Activated naive CD8-positive, alpha-beta T cell treated with anti-CD3 and anti-CD28 coated beads, Interleukin-2, amount 50 U/mL, for 24 hours (primary cell): ENCODE measurements at places on chromosomes 2 and 18.
A peak's percentile ranks its signal among the peaks of the same experiment; 100 is the strongest.

- no peak for DNase-seq
Measured at GRCh38 chr2:111675419-111676194, 208.4 kb downstream of the ANAPC1 start.

DNA sequence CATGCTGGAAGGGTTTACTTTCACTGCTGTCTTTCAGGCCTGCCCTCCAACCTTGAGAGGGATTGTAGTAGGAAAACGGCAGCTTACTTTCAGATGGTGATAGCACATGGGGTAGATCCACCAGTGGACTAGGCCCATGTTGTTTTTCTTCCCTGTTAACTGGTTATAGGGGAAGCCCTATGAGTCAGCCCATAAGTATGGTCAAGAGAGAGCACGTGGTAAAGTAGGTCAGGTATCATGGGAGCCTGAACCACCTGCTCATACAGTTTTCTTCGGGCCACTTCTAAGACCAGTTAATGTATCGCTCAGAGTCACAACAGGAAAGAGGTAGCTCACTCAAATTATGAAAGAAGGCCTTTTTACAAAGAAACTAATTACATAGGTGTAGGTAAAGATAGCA is 33.0 kb downstream of the PDK1 start:
- no peak for DNase-seq

GRCh38 chr2:199738727-199739412 is 112.1 kb downstream of the FTCDNL1 start:
- DNase-seq: no peak

DNA sequence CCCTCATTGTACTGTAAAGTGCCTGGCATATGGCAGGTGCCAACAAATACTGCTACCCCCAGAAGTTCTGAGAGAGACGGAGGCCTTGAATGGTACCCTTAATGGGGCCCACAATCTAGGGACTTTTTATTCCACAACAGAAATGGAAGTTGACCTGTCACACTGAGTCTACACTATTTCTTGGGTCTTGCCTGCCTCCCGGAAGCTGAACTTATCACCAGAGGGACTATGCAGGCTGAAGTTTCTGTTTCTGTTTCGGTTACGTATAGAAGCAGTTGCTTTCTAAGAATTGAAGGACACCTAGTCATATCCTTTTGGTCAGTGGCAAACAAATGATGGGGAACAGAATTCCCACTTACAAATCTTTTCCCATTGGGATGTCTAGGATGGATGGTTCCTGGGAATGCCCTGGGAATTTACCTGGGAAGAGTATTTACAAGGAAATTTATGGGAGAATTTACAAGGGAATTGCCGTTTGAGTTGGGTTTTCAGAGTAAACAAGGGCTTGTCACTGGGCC is 74.2 kb downstream of the HS1BP3 start:
- peak; percentile 29 for DNase-seq

DNA sequence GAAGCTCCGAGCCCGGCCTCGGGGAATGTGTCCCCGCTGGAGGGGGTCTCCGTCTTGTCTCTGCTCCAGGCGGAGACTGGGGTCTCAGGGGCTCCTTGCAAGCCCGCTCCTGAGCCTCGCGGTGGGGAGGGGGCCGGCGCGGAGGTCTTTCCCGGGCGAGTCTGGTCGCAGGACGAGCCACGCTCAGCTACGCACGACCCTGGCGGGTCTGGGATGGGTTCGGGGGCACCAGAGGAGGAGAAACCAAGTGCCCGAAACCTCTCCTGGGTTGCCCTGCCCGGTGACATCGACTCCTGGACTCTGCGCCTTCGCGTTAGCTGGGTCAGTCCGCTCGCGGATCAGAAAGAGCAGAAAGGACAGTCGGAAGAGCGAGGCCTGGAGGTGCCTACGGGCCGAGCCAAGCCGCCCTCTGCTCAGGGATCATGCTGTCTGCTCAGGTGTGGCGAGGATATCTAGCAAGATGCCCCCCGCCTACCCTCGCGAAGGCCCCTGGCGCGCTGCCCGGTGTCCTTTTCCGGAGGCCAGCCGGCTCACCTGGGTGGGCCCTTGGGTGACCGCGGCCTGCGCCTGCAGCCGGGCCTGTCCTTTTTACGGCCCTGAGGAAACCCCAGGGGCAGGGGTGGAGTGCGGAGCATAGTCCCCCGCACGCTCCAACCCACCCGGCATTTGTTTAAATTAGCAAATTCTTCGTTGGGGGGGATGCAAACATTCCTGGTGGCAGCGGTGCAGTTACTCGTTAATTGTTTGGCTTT is 58.7 kb downstream of the SNORC start:
- DNase-seq: no peak

- no peak for DNase-seq
Measured at GRCh38 chr18:79628416-79629248, 51.0 kb upstream of the CTDP1 start.

DNA sequence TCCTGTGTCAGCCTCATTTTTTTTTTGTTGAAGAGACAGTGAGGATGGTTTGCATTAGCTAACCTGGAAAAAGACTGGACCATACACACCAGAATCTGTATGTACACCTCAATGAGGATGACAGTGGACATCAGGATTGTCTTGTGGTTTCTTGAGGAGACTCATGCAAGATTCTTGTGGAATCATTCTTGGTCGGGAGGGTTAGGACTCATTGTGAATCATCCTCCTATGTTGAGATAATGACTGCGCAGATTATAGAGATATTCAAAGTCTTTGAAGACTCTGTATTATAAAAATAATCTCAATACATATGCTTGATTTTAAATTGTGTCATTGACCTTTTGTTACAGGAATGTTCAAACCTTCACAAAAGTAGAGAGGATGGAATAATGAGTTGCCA is 49.1 kb upstream of the DOCK10 start:
- no peak for DNase-seq

DNA sequence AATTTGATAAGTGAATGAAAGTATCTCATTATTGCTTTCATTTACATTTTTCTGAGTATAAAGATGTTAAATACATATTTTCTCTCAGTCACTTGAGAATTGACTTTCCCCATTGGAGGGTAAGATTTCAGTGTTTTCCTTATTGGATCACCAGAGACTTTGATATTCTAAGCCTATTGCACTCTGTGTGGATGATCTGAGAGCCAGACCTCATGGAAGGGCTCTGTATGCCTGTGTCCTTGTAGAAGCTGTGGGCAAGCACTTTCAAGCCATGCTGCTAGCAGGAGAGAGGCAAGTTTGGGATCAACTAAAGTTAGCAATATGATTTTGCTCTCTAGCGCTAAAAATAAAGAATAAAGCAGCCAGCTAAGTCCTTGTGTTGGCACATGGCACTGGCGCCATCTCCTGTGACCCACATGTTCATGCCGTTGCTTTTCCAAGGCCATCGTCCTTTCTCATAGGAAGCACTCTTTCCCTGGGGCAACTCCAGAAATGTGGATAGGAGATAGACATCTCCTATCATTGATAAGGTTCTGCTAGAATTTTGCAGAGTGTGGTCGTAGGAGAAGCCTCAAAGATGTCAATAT is 72.6 kb downstream of the AOX1 start:
- DNase-seq: no peak

- DNase-seq: no peak
Measured at GRCh38 chr2:47602996-47603395, 179.9 kb upstream of the MSH6 start.
